ENCODE measurements at places on chromosomes 4 and X. TPM values are rescaled to one million over a fixed set of nuclear protein-coding genes. Genes with fewer than 3 reads are reported as not detected.

- H3K36me3 ChIP-seq: no peaks in the 10 kb centered on the region
- H3K27me3 ChIP-seq: no peaks in the 10 kb centered on the region
- no peak for DNase-seq
- H3K4me1 ChIP-seq: no peaks in the 10 kb centered on the region
These were observed 51.4 kb upstream of the EMCN start for GRCh38 chr4:100569196-100569595.

DNA sequence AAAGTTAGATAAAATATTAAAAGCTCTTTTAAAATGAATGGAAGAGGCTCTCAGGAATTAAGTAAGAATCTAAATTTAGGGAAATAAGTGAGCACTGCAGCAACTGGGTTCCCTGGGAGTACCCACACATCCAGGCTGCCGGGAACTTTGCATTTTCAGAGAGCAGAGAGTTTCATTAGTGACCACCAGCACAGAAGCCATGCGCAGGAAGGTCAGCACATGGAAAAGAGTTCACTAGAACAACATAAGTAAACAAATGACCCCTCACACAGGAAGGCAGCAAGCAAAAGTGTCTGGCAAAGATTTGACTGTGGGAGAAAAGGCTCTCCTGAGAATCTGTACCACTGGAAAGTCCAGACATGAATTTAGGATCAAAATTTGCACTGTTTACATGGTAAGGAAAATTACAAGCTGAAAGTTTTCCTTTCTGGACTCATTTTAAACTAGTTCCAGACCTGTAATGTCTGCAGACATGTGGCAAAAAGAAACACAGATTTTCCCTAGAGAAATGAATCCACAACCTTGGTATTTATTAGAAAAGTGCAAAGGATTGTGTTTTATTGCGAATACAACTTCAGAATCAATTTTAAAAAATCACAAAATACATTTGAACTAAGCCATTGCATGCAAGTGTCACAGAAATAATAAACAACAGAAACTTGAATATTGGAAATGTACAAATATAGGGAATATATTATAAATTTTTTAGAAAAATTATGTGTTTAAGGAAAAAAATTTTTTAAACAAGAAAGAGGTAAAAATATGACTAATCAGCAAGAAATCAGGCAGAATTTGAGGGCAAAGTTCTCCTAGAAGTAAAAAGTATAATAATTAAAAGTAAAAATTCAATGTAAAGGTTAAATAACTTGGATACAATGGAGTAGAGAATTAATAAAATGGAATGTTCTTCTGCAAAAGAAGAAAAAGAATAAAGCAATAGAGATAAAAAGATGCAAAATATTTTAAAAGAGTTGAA is 18.4 kb upstream of the MYOZ2 start:
- no peaks in the 10 kb centered on the region for H3K27me3 ChIP-seq
- H3K27ac ChIP-seq: no peak overlapping the region
- H3K4me3 ChIP-seq: no peak overlapping the region

GRCh38 chr4:5051278-5052203 is at the start of gene STK32B:
Gene STK32B, plus strand, starts transcription at chr4:5051480.
- no peaks in the 10 kb centered on the region for H3K4me1 ChIP-seq
- no peak within 1 kb of the TSS for H3K4me3 ChIP-seq
- no peak for DNase-seq
- H3K27me3 ChIP-seq: no peaks in the 10 kb centered on the region

GRCh38 chr4:153466949-153467896 is 1.1 kb downstream of the TMEM131L start:
- H3K27ac ChIP-seq: peak overlapping the region; percentile 88
- H3K4me3 ChIP-seq: peak overlapping the region; percentile 77

- H3K27me3 ChIP-seq: no peaks in the 10 kb centered on the region
- peaks cover 69% of the 10 kb centered on the region for H3K4me1 ChIP-seq
- H3K4me3 ChIP-seq: peak overlapping the region; percentile 30
- H3K27ac ChIP-seq: peak overlapping the region; percentile 73
- no peak for DNase-seq
These were observed 36.3 kb upstream of the FAT1 start for GRCh38 chr4:186759990-186760389.

DNA sequence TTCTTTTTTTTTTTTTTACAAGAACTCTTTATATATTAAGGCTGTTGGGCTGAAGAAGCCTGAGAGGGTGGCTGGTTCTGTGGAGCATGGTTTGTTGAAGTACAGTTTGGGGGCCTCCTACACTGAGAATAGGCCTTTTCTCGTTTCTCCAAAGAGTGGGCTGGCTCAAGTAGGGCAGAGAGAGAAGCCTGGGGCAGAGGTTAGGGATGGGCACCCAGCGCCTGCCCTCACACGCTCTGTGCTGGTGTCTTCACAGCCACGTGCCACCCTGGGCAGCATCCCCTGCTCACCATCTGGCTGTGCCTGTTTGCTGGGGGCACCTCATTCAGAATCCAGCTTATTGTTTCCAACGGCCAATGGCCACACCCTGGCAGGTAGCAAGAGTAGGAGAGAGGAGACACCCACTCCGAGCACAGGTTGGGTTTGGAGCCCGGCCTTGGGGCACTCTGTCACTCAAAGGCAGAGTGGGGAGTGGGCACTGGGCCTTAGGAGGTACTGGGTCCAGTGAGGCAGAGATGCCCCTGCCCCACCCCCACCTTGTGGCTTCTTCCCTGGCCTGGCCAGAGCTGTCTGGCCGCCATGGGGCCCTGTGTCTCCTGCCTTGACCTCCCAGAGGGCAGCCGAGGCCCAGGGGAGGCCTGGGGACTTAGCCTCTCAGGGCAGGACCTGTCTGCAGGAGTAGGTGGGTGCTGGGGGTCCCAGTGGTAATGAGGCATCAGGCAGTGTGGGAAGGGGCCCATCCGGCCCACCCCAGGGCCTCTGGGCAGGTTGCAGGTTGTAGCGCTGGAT is 2.9 kb downstream of the MSANTD1 start:
- peaks cover 2% of the 10 kb centered on the region for H3K4me1 ChIP-seq
- no peaks in the 10 kb centered on the region for H3K36me3 ChIP-seq
- no peaks in the 10 kb centered on the region for H3K27me3 ChIP-seq

GRCh38 chrX:79366873-79367749 is at the start of gene ITM2A:
Gene ITM2A, minus strand, starts transcription at chrX:79367334. Its CDS starts 119 bp downstream, at chrX:79367215.
- no peaks in the 10 kb centered on the region for H3K27me3 ChIP-seq
- DNase-seq: no peak
- no peaks in the 10 kb centered on the region for H3K36me3 ChIP-seq
- H3K27ac ChIP-seq: no peak within 1 kb of the TSS
- no peaks in the 10 kb centered on the region for H3K4me1 ChIP-seq

- H3K4me3 ChIP-seq: no peak overlapping the region
- no peaks in the 10 kb centered on the region for H3K27me3 ChIP-seq
- peaks cover 22% of the 10 kb centered on the region for H3K36me3 ChIP-seq
- no peak overlapping the region for H3K27ac ChIP-seq
- H3K4me1 ChIP-seq: peaks cover 16% of the 10 kb centered on the region
These were observed 16.5 kb downstream of the TRAPPC2 start for GRCh38 chrX:13717700-13718472.

- H3K4me1 ChIP-seq: peaks cover 25% of the 10 kb centered on the region
- H3K4me3 ChIP-seq: no peak overlapping the region
These were observed 90.7 kb downstream of the CNOT6L start for GRCh38 chr4:77728420-77728819.

- no peaks in the 10 kb centered on the region for H3K27me3 ChIP-seq
- no peaks in the 10 kb centered on the region for H3K36me3 ChIP-seq
- H3K27ac ChIP-seq: no peak overlapping the region
- H3K4me3 ChIP-seq: no peak overlapping the region
- no peaks in the 10 kb centered on the region for H3K4me1 ChIP-seq
- no peak for DNase-seq
These were observed 92.1 kb downstream of the HMX1 start for GRCh38 chr4:8779490-8779932.

GRCh38 chr4:165726831-165727230 is 146.2 kb upstream of the TLL1 start:
- DNase-seq: no peak
- H3K4me3 ChIP-seq: no peak overlapping the region
- H3K27ac ChIP-seq: no peak overlapping the region
- H3K4me1 ChIP-seq: no peaks in the 10 kb centered on the region

DNA sequence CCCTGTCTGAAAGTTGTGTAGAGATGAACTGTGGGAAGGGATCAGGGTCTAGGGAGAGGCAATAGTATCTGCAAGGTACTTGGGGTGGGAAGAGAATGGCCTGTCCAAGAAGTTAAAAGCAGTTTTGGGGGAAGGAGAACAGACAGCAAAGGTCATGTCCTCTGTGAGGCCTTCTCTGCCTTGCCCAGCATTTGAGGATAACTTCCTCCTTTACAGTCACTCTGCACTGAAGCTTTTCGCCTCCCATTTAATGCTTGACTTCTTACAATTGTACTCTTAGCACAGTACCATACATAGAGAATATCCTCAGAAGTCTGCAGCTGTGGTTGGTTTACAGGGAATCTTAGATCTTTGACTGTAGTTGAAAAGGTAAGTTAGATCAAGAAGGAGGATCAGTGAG is 121.8 kb upstream of the AP1S2 start:
- no peak overlapping the region for H3K4me3 ChIP-seq
- no peaks in the 10 kb centered on the region for H3K27me3 ChIP-seq
- no peaks in the 10 kb centered on the region for H3K4me1 ChIP-seq
- no peaks in the 10 kb centered on the region for H3K36me3 ChIP-seq

DNA sequence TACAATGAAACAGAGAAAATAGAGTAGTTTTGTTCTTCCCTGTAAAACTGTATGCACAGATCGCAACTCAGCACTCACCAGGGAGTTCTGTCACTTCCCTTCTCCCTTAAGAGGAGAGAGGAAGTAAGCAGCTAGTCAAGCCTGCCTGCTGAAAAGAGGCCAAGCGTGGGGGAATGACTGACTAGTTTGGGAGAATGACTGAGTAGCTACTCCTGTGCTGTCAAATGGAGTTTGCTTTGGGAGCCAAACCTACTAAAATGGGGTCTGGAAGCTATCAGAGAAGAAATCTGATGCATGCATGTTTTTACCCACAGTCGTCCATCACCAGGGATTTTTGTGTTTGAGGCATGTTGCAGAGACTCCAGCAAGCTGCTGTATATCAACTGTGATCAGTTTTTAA is 54.6 kb upstream of the LHFPL1 start:
- no peaks in the 10 kb centered on the region for H3K4me1 ChIP-seq
- no peak for DNase-seq
- H3K27ac ChIP-seq: no peak overlapping the region
- no peaks in the 10 kb centered on the region for H3K27me3 ChIP-seq

- H3K27me3 ChIP-seq: no peaks in the 10 kb centered on the region
- DNase-seq: no peak
- H3K27ac ChIP-seq: no peak overlapping the region
- H3K36me3 ChIP-seq: no peaks in the 10 kb centered on the region
- H3K4me1 ChIP-seq: no peaks in the 10 kb centered on the region
These were observed 1.4 kb downstream of the GATA1 start for GRCh38 chrX:48787505-48788443.

DNA sequence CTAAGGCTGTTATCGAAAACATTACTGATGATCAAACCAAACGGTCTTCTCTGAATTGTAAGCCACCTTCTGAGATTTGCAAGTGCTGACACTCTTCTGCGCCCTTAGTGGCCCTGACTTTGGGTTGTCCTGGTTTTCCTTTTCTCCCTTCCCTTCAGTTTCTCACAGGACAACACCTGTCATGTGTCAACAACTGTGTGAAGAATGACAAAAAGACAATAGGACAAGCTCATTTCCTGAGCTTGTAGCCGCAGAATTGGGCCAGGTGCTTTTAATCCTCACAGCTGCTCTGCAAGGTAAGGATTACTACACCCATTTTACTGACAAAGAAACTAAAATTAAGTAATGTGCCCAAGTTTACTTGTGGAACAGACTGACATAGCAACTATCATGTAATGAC is 44.9 kb upstream of the TXK start:
- no peak for DNase-seq
- no peaks in the 10 kb centered on the region for H3K27me3 ChIP-seq
- H3K27ac ChIP-seq: no peak overlapping the region

GRCh38 chrX:3443184-3443583 is 96.7 kb upstream of the MXRA5 start:
- H3K27ac ChIP-seq: no peak overlapping the region
- H3K4me1 ChIP-seq: no peaks in the 10 kb centered on the region
- no peaks in the 10 kb centered on the region for H3K36me3 ChIP-seq
- no peak overlapping the region for H3K4me3 ChIP-seq
- H3K27me3 ChIP-seq: no peaks in the 10 kb centered on the region

- no peak for DNase-seq
- H3K27me3 ChIP-seq: no peaks in the 10 kb centered on the region
- no peaks in the 10 kb centered on the region for H3K36me3 ChIP-seq
- no peak overlapping the region for H3K27ac ChIP-seq
- no peaks in the 10 kb centered on the region for H3K4me1 ChIP-seq
- H3K4me3 ChIP-seq: no peak overlapping the region
These were observed 412.0 kb upstream of the ATOH1 start for GRCh38 chr4:93416344-93417128.

DNA sequence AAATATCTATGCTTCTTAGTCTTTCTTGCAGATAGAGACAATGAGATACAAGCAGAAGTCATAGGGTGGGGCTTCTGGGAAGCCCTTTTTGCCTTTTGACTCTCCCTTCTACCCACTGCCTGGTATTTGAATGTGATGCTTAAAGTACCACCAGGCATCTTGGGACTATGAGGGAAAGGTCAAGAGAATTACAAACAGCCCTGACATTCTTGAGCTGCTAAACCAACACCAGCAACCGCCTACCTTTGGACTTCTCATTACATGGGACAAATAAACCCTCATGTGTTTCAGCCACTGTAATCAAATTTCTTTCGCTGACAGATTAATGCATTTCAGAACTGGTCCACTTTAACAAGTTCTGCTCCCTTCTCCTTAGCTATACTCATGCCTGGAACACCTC is 112.8 kb downstream of the LUZP4 start:
- no peak overlapping the region for H3K27ac ChIP-seq
- no peak overlapping the region for H3K4me3 ChIP-seq
- DNase-seq: no peak

- peaks cover 15% of the 10 kb centered on the region for H3K36me3 ChIP-seq
- no peaks in the 10 kb centered on the region for H3K4me1 ChIP-seq
- H3K4me3 ChIP-seq: no peak overlapping the region
- DNase-seq: no peak
- no peaks in the 10 kb centered on the region for H3K27me3 ChIP-seq
- no peak overlapping the region for H3K27ac ChIP-seq
These were observed 41.8 kb upstream of the CPLX1 start for GRCh38 chr4:867526-868250.

DNA sequence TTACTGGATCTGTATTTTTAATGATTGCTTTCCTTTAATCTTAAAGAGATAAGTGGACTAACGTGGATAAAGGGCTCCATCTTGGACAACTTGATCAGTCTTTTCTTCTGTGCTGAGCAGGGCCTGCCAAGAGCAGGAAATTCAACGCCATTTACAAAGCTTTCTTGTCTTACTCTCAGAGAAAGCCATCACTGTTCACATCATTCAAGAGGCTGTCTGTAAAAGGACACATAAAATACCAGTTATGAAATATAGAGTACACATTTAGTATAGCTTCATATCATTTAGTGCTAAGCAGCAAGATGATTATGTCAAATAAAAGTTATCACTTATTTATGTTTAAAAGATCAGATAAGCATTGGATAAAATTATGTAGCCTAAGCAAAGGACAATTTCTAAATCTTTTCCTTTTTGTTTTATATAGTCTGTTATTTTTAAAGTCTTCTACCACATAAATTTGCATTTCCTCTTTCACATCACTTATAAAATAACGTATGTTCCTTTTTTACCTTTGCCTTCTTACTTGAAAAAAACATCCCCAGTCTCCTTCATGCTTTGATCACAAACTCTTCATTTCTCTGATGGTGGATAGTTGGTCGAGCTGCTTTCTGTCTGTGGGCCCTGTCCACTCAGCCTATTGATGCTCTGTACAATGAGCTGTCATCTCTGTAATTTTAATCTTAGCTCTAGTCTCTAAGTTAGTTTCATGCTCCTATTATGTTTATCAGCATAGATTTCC is 2.1 kb upstream of the CCNG2 start:
- DNase-seq: peak; percentile 61
- H3K36me3 ChIP-seq: peaks cover 8% of the 10 kb centered on the region
- H3K27ac ChIP-seq: peak overlapping the region; percentile 99

CLDN22 gene
- not detected for total RNA-seq

ARHGAP24 gene
- 65.1 TPM for total RNA-seq

MEPE gene
- not detected for total RNA-seq

ENOPH1 gene
- 13.4 TPM for total RNA-seq

Measured in Karpas-422 (cell line).